GF-D8 (cell line): ENCODE measurements at places on chromosomes 6 and 20.

DNA sequence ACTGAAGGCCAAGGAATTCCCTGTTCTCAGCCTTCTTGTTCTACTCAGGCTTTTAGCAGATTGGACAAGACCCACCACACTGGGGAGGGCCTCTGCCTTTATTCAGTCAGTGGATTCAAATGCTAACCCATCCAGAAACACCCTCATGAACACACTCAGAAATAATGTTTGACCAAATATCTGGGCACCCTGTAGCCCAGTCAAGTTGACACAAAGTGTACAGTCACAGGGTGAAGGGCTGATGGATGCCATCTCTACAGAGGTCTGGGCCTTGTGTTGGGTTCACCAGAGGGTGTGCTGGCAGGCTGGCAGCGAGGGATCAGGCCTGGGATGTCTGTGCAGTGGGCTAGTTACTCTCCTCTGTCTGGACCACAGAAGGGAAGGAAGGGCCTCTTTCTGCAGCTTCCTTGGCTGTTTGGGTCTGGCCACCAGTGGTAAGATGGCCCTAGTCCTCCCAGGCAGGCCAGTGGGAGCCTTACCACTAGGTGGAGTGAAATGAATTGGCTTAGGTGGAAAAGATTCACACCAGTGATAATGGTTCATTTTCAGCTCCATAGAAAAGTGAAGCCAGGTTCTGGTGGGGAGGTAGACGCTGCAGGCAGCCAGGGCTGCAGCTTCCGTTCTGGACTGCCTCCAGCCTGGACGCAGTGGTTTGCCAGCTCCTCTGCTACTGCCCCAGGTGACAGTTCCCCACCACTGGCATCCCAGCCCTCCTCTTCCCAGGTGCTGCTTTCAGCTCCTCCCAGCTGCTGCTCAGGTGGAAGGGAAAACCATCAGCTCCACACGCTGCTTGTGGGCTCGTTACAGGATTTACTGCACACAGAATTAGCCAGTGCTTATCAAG lies 9.2 kb downstream of the TUBB2A start:
- DNase-seq = no peak

GRCh38 chr6:105745464-105746129 lies 340.5 kb upstream of the PRDM1 start:
- DNase-seq = no peak

GRCh38 chr6:149259753-149260152 lies 57.8 kb upstream of the TAB2 start:
- DNase-seq = no peak

DNA sequence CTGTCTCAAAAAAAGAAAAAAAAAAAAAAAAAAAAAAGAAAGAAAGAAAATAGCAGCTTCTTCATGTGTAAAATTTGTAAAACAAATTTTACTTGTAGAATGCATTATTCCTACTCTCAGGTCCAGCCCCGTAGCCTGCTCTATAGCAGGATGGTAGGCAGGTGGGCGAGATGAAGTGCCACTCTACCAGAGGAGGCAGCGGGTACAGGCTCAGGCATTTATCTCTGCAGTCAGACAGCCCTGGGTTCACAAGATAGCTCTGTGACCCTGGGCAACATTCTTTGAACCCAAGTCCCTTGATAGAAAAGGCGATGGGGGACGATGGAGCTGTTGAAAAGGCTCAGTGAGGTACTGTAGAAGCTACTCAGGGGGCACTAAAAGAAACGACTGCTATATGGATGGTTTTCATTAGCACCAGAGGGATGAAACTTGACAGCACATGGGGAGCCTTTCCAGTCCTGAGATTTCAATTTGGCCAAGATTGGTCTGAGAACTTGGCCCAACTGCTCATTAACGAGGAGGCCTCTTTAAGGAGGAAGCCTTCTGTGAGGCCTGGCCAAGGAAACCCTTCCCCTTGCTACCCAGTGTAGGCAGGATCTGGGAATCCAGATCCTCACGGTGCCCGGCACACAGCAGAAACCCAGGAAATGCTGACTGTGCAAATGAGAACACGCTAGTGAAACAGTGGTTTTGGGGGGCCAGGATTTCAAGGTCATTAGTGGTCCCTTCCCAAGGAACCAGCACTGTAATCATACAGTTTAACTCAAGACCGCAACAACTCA lies 63.1 kb downstream of the MYH7B start:
- no peak for DNase-seq

DNA sequence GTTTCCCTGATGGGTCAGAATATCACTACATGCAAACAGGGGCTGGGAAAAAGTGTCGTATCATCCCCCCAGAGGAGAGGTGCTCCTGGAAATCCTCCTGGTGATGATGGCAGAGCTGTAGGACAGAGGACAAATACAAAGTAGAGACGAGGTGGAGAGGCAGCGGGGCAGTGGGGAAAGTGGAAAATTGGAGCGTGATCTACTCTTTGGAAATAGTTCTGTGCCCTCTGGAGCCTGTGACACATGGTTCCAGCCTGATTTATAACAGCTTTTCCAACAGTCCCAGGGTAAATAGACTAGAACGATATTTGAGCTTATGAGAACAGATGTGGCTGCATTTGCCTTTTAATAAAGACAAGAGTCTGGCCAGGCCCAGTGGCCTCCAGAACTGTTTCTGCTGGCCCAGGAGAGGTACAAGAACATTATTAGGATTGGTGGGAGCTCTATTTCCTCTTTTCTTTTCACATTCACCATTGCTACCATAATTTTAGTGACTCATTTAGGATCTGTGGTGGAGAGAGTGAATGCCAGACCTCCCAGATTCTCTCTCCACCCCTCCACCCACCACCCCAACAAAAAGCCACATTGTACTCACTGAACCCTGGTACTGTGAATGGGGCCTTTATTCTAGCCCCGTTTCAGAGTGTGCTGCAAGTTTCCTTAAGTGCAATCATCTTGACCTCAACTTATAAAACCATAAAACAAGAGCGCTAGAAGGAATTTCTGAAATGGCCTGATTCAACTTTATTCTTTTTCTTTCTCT lies 78.3 kb downstream of the BTBD3 start:
- no peak for DNase-seq

- no peak for DNase-seq
These were observed 181.1 kb upstream of the STXBP5 start for GRCh38 chr6:147023148-147023547.

DNA sequence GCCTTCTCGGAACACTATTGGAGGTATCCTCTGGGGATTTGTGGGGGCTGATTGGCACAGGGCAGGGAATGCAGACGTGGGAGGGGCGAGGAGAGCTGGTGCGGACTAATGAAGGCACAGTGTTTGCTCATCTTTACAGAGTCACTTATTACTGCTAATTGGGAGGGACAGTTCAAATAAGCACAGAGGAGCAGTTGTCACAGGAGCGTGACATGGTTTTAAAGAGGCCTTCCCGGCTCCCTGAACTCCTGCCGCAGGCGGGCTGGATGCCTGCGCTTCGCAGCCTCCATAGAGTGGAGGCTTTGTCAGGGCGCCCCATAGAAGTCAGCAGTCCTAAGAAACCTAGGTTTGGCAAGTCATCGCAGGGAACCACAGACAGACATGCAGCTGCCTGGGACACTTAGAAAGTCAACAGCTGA lies 149.6 kb downstream of the LINC00237 start:
- DNase-seq = no peak

- DNase-seq = no peak
These were observed 143.0 kb downstream of the FNDC1 start for GRCh38 chr6:159312206-159312605.

DNA sequence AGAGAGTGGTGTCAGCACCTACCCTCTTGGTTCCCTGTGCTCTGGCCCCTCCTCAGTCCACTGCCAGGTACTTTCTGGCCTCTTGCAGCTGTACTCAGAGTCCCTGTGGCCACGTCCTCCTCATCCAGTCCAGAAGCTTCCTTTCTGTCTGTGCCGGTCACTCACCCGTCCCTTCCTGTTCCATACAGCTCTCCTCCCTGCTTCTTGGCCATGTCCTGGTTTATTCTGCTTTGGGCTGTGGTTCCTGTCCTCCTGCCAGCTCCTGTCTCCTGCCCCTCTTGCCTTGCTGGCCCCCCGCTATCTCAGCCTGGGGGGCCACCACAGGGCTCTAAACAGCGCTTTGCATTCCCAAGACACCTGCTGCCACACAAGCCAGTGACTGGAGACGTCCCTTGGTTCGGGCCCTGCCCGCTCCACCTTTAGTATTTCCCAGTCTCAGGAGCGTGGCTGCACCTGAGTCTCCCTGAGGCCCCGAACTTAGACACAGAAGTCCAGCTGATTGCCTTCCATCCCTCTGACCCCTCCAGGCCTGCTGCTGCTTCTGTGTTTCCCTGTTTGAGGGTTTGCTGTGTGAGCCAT lies 15.5 kb upstream of the RBM38 start:
- DNase-seq = no peak

DNA sequence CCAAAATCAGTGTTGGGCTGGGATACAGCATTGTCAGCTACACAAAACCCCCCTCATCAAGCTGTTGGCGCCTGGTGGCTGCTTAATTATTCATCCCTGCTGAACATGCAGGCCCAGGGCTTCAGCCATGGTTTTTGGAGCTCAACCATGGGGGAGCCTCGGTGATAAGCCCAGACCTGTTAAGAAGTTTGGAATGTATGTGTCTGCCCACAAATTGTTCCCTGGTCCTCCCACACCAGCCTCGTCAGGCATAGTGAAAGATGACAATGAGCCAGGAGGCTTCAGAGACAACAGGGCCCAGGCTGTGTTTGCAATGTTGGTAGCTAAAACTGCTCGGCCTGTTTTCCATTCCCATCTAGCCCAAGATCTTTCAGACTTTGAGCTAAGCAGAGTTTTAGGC lies 34.8 kb upstream of the SIRPA start:
- no peak for DNase-seq

- no peak for DNase-seq
These were observed 60.8 kb downstream of the SLC35D3 start for GRCh38 chr6:136982928-136983327.

GRCh38 chr6:143294265-143294860 lies 156.1 kb downstream of the ADAT2 start:
- no peak for DNase-seq

DNA sequence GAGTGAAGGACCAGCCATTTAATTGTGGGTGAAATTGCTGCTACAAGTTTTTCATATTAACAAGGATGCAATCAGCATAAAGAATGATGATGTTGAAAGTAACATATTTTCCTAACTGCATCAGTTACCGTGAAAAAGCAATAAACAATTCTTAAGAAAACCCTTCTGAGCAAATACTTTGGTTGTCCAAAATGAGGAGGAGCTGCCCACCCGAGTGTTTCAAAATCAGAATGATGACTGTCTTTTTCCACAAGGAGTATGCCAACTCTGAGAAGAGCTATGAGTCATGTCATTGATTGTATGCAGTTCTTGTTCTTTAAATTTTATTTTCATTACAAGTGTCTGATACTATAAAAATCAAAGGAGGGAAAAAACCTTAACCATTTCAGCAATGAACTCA lies 470.5 kb downstream of the COL12A1 start:
- no peak for DNase-seq

GRCh38 chr6:40721271-40721952 lies 134.2 kb upstream of the LRFN2 start:
- no peak for DNase-seq

DNA sequence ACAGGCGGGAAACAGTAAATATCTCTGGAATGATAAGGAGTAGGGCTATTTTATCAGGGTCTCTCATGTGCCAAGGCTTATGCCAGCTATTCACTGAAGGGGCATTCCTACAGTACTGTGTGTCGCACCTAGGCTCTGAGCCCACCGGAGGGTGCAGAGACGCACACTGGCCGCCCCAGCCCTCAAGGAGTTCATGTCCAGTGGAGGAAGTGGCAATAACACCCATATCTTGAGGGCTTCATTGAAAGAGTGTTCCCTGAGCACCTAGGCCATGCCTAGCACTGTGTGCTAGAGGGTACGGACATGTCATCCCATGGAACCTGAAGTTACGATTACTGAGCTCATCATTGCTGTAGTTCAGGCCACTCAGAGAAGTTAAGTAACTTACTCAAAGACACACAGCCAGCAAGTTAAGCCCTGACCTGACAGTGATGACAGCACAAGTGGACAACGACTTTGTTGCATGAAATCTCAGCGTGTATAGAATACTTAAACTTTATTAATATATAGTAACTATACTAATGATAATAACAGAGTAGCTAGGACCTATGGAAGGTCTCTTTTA lies 8.7 kb downstream of the CCN5 start:
- no peak for DNase-seq

GRCh38 chr20:64766-65322 lies 22.6 kb upstream of the DEFB125 start:
- DNase-seq = no peak

DNA sequence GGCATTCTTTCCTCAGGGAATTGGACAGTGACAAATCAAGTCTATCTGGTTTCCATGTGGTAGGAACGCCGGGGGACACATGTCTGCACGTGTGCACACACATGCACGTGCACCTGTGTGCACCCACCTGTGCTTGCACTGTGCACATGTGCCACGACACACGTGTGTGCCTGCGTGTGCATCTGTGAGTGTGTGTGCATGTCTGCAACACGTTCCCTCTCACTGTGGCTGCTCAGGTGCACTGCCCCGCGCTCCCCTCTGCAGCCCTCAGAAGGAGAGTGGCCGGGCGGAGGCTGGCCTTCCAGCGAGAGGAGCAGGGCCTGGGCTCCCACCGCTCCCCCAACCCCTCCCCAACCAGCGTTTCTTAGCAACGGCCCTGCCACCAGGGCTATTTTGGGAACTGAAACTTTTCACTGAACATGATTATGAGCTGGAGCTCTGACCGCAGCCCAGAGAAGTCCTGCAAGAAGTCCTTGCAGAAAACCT lies 147.8 kb downstream of the PHACTR3 start:
- DNase-seq = no peak

DNA sequence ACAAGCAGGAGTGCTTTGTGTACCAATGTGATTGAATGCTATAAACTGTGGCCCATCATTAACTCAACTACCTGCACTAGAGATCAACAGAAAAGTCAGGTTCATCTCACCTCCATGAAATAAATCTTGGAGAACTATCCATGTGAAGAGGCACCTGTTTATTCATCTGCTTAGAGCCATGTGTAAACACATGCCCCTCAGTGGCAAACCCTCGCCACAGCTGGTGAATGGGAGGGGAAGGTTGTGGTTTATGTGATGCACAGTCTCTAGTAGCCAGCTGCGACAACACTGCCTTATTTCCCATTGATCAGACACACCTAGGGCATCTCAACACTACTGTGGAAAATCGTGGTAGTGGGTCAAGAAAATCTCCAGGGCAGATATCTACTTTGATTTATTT lies 640.2 kb downstream of the PTPRT start:
- no peak for DNase-seq

DNA sequence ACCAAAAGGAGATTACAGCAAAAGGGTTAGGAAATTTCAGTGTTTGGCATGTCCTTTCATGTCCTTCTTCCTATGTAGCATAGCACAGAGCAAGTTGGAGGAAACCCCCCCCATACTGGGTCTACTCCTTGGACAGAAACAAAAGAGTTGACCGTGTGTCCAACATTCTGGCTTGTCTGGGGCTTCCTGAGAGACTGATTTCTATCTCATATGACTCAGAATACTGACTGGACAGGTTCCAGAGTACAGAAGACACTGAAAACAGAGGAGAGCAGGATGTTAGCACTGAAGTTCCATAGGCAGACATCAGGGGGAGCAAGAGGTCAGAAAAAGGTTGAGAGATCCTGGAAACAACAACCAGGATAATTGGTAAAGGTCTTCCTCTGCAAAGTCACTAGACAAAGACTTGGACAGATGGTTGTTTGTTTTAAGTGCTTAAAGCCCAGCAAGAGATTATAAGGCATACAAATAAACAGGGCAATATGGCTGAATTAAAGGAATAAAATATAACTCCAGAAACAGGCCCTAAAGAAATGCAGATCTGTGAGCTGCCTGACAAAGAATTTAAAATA lies 48.4 kb downstream of the USP49 start:
- DNase-seq = peak; percentile 41

GRCh38 chr6:51112731-51113130 lies 294.1 kb downstream of the TFAP2B start:
- DNase-seq = no peak

GRCh38 chr6:19312241-19312978 lies 524.8 kb upstream of the ID4 start:
- DNase-seq = no peak
